ENCODE measurements at places on chromosomes 16 and 17. TPM values are rescaled to one million over a fixed set of nuclear protein-coding genes. Genes with fewer than 3 reads are reported as not detected.

DNA sequence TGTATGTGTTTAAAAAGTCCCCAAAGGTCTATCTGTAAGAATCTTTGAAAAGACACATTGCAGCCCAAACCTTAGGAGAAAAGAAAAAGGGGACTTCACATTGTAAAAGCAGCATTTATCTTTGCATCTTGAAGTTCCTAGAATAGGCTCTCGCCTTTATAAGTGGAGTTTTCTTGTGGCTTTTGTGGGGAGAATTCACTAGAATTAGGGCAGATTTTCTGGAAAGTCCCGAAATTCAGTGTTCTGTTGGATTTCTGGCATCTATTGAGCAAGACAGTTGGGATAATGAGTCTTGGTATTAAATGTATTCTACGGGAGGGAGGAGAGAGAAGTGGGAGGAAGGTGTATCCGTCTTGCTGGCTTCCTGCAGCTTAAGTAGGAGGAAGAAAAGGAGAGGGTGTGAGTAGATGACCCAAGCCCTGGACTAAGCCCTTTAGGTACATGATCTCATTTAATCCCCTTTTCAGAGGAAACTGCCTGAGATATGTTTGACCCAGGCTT lies 62.6 kb downstream of the PRKCA start:
- DNase-seq, result peak; percentile 27

DNA sequence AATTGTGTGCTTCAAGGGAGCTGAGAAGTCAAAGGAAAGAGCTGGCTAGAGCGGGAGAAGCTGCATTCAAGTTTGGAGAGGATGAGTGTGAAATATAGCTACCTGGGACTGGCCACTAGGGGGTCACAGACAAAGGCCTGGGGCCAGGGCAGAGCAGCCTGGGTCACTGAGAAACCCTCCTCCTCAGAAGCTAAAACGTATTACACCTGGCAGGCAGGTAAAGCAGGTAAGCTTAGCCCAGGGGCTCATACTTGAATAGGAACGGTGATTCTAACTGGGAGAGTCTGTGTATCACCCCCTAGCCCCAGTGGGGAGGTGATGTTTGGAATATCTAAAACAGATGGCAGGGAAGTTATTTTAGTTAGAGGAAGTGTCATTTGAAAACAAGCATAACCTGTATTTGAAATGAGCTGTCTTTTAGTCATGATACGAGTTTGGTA lies 6.8 kb downstream of the KRT37 start:
- no peak for DNase-seq

DNA sequence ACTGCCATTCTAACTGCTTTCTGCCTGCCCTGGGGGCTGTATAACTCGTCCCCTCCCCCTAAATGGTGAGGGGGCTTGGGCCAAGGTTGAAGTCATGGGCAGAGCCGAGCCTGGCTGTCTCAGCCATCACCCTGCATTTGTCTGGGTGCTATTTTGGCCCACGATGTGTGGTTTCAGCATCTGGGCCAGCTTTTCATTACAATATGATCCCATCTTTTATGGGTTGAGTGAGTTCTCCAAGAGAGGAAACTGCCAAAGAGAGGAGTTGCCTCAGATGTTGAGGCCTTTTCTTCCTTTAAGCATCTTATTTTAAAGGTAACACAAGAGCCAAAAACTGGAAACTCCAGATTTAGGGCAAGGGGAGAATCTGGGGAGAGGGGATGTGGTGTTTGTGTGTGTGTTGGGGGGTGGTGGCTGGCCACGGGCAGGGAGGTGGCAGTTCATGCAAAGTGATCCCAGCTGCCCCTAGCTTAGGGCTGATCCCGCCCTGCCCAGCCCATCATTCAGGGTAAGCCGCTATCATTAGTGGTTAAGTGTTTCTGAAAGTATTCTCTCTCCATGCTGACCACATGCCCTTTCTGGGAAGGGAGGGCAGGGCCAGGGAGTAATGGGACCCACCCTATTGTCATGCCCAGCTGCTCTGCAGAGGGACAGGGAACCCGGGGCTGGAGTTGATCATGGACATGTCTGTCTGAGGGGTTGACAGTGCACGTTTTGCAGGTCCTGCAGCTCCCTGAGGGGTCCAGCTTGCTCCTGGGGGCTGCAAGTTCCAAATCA lies 83.2 kb upstream of the CLEC18A start:
- DNase-seq, result no peak

DNA sequence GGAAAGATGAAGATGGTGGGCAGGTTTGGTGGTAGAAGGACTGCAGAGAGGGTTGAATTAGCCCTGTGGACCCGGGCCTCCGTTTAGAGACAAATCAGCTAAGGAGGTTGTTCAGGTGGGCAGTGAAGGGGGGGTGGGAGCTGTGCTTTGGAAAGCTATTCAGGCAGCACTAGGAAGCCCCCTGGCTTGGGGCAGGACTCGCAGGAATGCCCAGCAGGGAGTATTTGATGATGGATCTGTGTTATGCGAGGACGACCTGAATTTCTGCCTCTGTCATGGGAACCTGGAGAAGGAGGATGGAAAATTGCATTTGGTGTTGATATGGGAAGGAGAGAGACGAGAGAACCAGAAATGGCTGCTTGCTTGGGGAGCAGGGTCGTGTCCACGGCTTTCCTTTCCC lies 3.5 kb downstream of the SPDYE4 start:
- DNase-seq, result no peak

- no peak for DNase-seq
Measured at GRCh38 chr17:4998732-4999429, 1.1 kb downstream of the KIF1C start.

DNA sequence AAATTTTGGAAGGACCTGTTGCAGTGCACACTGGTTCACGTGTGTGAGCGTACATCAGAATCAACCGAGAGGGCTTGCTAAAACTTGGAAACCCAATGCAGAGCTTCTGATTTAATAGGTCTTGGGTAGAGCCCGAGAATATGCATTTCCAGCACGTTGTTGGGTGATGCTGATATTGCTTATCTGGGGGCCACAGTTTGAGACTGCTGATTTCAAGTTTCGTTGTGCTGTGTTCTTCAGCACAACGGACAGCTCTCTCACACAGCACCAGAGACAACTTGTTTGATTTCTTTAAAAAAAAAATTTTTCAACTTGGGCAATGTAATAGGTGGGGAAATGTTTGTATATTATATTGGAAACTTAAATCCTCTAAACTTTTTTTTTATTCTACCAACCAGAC lies 9.4 kb downstream of the OR4D2 start:
- DNase-seq, result no peak

DNA sequence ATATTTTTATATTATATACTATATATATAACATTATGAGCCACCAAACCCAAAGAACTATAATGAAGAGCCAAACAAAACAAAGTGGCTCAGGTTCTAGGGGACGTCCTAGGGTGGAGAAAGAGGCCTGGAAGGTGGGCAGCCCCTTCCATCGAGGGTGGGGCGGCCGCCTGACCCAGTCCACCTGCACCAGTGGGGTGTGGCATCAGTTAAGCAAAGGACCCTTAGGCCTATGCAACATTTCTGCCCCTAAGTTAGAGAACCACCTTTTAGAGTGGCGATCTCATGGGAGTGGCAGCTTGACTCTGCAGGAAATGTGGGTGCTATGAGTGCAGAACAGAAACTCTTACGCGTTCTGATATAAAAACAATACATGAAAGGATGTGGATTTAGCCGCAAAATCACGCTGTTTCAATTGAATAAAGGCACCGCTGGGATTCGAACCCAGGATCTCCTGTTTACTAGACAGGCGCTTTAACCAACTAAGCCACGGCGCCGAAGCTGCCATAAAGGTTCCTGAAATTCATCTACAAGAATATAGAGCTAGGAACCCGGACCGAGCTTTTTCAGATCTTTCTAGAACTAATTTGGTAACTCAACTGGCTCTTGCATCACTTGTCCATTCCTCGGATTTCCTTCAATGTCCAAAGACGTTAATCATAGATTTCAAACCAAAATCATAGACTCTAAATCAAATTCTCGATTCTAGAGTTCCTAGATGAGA lies 15.6 kb upstream of the AURKB start:
- peak; percentile 70 for DNase-seq

- DNase-seq, result peak; percentile 51
Measured at GRCh38 chr16:65123396-65124211, 1.7 kb upstream of the CDH11 start.

DNA sequence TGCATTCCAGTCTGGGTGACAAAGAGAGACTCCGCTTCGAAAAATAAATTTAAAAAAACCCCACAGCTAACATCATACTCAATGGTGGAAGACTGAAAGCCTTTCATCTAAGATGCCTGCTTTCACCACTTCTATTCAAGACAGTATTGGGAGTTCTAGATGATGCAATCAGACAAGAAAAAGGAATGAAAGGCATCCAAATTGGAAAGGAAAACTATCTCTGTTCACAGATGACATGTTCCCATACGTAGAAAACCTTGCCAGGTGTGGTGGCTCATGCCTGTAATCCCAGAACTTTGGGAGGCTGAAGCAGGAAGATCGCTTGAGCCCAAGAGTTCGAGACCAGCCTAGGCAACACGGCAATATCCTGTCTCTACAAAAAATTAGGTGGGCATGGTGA lies 31.1 kb downstream of the RANBP10 start:
- DNase-seq, result no peak

Gene FNDC8
- not detected for total RNA-seq

Gene TNFRSF13B
- total RNA-seq, result not detected

Gene FN3K
- total RNA-seq, result 3.4 TPM

Gene KRT20
- total RNA-seq, result 3.4 TPM
